ENCODE measurements at places on chromosomes 2 and 18. TPM values are rescaled to one million over a fixed set of nuclear protein-coding genes. Genes with fewer than 3 reads are reported as not detected.

Gene CROCC2
- total RNA-seq = not detected

Gene RNU2-63P
- total RNA-seq = 284 TPM

Gene KYNU
- not detected for total RNA-seq

Gene FSHR
- not detected for total RNA-seq
